Stimulated activated CD8-positive, alpha-beta memory T cell treated with anti-CD3 and anti-CD28 coated beads, Interleukin-15, amount 100 ng/mL, for 24 hours (primary cell): ENCODE measurements at places on chromosomes 12 and 14.
A peak's percentile ranks its signal among the peaks of the same experiment; 100 is the strongest.

DNA sequence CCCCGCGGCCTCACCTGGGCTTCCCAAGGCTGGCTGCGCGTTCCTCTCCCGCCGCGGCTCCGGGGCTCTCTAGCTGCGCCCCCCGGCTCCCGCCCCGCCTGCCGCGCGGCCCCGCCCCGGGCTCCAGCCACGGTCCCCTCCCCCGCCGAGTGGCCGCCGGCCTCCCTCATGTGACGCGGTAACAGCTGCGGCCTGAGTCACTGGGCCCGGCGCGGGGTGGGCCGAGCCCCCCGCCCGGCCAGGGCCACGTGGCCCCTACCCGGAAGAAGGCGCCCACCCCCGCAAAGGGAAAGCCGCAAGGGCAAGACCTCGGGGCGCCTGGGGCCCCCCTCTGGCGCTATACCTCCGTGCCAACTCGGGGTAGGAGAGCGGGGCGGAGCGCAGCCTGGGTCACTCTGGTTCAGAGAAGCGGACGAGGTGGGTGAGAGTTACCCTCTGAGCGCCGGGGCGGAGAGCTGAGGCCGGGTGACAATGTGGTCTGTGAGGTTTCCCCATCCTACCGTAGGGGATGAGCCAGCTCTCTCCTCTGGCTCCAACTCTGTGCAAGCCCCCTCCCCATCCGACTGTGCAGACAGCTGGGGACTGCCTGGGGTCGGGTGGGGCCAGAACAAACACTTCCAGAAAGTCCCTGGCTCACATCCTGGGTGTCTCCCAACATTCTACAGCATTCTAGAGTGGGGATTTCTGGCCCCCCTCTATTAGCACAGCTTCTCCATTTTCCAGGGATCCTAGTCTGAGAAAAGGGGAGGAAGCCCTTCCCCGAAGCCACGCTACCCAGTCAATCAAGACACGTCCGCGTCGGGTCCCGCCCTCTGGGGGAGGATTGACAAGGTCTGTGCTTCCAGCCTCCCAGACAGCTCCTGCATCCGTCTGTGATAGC, at the start of gene CD63:
Gene CD63 (minus strand): TSS at position 71 of the 880 bp plus-strand sequence. CDS start 668 bp downstream, outside the sequence.
- peak; percentile 58 for DNase-seq

DNA sequence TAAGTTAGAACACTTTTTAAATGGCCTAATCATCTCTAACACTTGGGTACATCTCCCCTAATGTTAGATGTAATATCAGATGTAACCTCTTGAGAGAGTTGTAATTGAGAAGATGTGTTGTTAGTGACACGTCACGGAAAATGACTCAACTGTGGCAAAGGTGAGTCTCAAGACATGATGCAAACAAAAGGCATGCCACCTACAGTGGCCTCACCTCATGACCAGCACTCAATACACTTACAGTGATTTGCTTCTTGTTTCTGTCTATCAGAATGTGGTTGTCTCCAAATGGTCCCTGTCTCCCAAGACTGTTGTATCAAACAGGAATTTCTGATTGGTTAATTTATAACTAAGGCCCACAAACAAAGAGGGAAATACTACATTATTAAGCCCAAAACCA, 91.2 kb downstream of the SLC25A21 start:
- no peak for DNase-seq

GRCh38 chr12:104565606-104566243, 109.0 kb downstream of the CHST11 start:
- DNase-seq, result no peak

DNA sequence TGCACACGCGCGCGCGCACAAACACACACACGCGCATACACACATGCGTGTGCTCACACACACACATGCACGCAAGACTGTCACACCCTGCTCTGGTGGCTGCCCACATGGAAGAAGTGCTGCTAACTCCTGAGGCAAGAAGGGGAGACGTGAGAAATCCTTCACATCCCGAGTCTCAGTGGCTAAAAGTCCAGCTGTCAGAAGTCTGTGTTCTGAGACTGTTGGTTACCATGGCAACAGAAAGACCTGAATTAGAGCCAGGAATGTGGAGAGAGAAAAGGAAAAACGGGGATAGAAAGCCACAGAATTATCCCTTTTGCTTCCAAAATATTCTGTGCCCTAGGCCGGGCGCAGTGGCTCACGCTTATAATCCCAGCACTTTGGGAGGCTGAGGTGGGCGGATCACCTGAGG, 71.2 kb downstream of the PPFIBP1 start:
- DNase-seq, result no peak

DNA sequence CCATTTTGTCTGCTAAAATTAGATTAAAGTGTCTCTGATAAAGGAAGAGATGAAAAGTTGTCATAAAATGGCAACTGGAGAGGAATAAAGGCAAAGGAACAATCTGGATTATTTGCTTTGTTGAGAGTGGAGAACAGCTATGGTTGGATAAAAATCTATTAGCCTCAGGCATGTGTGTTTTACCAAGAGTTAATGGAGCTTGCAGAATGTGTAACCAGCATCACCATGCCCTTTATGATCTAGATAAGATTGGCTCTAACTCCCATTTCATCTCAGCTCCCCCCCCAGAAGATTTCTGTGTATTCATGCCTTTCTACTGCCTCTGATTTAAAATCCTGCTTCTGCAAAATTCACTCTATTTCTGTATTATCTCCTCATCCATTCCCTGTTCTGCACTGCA, 93.8 kb downstream of the GALC start:
- no peak for DNase-seq

DNA sequence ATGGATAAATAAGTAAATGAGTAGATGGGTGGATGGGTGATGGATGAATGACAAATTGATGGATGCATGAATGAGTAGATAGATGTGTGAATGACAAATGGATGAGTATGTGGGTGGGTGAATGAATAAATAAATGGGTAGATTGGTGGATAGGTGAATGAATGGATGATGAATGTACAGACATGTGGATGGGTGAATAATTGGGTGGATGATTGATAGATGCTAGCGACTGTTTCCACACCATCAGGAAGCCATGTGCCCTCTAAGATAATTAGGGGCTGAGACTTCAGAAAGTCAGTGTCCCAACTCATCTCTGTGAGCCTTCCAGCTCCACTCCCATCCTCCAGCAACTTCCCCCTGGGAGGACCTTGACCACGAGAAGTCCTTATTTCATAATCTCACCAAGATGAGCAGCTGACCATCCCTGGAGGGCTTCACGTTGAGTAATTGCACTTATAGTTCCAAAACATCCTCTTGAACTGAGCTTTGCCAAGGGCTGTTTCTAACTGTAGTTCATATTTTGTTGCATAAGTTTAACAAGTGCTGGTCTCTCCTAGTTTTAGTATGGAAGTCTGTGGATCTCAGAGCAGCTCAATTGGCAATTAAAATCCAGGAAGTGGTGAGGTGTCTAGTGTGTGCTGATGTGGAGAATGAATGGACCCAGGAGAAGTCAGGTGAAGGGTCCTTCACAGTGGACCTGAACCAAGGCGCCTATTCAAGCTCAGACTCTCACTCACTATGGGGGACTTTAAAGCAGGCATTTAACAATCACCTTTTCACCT, 295.7 kb downstream of the ADGRD1 start:
- DNase-seq, result no peak

DNA sequence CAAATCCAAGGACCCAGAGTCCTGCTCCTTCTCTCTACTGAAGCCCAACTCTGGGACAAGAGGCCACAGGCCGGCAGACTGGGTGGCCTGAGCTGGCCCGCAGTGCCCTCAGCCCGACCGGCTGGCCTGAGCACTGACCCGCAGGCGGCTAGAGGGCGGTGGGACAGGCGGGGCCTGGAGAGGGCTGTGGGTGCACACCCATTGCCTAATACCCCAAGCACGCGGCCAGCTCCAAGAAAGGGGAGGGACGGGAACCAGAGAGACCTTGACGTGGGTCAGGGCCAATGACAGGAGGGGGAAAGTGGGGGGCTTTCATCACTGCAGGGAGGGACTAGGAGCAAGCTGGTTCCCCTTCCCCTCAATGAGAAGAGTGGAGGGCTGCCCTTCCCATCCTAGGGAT, 2.0 kb upstream of the WNT10B start:
- DNase-seq, result no peak

GRCh38 chr14:24911324-24912109, 138.4 kb downstream of the STXBP6 start:
- DNase-seq, result no peak

GRCh38 chr12:104566244-104566993, 109.7 kb downstream of the CHST11 start:
- DNase-seq, result no peak

- DNase-seq, result no peak
These were observed 90.8 kb downstream of the LGMN start for GRCh38 chr14:92657457-92658142.

GRCh38 chr12:21523148-21523547, 2.9 kb upstream of the SPX start:
- DNase-seq, result no peak

GRCh38 chr12:112321245-112321644, 61.0 kb downstream of the HECTD4 start:
- no peak for DNase-seq

DNA sequence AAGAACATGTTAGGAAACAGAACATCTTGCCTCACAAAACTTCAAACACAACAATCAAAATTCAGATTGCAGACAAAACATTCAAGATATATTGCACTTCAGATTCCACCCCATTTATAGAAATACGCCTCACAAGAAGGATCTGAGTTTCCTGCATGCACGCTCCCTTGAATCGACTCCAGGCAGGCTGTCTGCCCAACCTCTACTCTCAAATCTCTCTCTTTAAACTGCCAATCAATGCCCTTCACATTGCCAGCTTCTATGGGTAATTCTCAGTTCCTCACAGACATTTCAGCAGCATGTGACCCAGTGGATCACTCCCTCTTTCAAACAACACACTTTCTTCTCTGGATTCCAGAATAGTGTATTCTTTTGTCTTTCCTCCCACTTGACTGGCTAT, 184.1 kb downstream of the PRKD1 start:
- DNase-seq, result no peak

- DNase-seq, result no peak
These were observed 166.9 kb downstream of the NELL2 start for GRCh38 chr12:44709166-44709565.

DNA sequence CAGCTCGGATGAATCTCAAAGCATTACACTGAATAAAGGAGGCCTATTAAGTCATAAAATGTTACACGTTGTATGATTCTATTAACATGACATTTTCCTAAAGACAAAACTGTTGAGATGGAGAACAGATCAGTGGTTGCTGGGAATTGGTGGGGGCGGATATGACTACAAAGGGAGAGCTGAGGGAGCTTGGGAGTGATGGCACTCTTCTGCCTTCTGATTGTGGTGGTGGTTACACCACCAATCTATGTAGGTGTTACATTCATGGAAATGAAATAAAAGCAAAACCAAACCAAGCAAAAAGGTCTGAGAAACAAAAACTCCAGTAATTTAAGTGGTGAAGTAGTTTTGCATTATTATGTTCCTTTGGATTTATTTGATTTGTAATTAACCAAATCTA, 16.4 kb upstream of the EVL start:
- DNase-seq, result no peak

DNA sequence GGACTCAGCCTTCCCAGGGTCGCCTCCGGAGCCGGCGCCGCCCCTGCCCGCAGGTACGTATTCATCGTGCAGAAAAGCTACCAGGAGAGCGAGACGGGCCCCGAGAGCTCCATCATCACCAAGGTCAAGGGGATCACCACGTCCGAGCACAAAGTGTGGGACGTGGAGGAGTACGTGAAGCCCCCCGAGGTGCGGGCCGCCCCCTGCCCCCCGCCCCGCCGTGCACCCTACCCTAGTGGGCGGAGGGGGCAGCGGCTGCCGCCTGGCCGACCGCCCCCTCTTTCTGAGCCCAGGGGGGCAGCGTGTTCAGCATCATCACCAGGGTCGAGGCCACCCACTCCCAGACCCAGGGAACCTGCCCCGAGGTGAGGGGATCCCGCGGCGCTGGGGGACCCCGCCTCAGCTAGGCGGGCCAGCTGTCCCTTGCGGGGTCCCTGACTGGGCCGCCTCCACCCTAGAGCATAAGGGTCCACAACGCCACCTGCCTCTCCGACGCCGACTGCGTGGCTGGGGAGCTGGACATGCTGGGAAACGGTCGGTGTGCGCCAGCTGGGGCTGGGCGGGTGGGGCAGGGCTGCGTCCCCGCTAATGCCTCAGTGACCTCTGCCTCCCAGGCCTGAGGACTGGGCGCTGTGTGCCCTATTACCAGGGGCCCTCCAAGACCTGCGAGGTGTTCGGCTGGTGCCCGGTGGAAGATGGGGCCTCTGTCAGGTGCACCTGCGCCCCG, 973 bp downstream of the P2RX2 start:
- DNase-seq, result no peak

- no peak for DNase-seq
These were observed 106.6 kb upstream of the ATP2B1 start for GRCh38 chr12:89815225-89815624.

- DNase-seq, result no peak
These were observed 91.4 kb downstream of the SUDS3 start for GRCh38 chr12:118467641-118468305.

GRCh38 chr14:20970647-20970982, 15.3 kb downstream of the RNASE2 start:
- DNase-seq, result no peak

GRCh38 chr12:94594443-94594825, 55.9 kb downstream of the TMCC3 start:
- no peak for DNase-seq

- DNase-seq, result no peak
These were observed 106.2 kb downstream of the NCOR2 start for GRCh38 chr12:124461241-124461673.

GRCh38 chr14:59582161-59582560, 5.5 kb upstream of the CCDC175 start:
- no peak for DNase-seq

DNA sequence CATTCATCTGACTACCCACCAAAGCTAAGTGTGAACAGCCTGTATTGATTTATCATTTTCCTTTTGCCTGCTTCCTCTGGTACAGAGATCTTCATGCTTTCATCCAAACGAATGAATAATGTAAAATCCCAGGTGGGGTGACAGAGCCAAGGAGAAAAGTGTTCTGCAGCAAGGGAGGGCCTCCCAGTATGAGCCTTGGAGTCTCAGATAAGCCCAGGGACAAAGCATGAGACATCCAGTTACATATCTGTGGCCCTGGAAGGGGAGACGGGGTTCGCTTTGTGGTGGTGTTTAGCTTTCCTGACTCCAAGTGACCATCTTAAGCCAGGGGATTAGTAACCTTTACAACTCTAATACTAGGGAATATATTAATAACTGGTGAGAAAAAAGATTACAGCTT, 177.1 kb downstream of the ETV6 start:
- no peak for DNase-seq

- no peak for DNase-seq
These were observed 67.4 kb downstream of the ADGRD1 start for GRCh38 chr12:131021154-131021541.

DNA sequence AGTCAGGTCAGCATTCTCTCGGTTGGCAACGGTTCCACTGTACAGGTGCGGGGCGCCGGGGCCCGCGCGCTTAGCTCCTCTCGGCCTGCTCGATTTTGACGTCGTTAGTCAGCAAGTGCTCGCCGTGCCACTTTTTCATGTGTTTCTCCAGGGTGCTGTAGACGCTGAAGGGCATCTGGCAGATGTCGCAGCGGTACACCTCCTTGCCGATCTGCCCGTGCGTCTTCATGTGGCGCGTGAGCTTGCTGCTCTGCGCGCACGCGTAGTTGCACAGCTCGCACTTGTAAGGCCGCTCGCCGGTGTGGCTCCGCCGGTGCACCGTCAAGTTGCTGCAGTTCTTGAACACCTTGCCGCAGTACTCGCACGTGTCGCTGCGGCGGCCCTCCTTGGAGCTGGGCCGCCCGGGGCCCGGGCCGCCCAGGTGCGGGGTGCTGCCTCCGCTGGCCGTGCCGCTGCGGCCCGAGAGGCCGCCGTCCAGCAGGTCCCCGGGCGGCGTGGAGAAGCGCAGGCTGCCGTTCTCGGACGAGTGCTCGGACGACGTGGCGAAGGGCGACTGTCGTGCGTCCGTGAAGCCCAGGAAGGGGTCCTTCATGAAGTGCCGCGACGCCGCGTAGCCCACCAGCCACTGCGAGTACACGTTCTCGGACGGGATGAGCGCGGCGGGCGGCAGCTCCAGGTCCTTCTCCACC, 97.8 kb downstream of the BCL11B start:
- DNase-seq, result no peak
